Renal cortex interstitium (tissue), 15 donors: ENCODE measurements at places on chromosomes 12 and 14. TPM values are rescaled to one million over a fixed set of nuclear protein-coding genes. Genes with fewer than 3 reads are reported as not detected.

DNA sequence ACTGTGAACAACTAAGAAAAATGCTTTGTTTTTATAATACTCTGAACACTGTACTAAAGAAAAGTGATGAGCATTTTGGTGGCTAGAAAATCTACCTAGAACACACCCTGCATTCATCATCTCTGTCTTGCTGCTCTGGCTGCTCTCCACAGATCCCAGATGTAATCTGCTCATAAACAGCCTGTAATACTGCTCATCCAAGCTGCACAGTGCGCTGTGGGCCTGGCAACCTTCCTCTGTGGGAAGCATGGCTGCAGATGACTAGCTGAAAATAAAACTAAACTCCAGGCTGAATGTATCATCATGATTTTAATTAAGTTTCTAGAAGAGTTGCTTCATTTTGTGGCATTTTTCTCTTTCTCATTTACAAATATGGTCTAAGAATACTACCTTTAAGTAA, 200.7 kb downstream of the SLC2A13 start:
- DNase-seq, result no peak

- no peak for DNase-seq
These were observed 49.2 kb upstream of the PRICKLE1 start for GRCh38 chr12:42638697-42639096.

Gene DENR
- polyA plus RNA-seq, result 99.2 TPM

Gene KRT86
- not detected for polyA plus RNA-seq

Gene RAB15
- polyA plus RNA-seq, result 20.8 TPM

Gene TBPL2
- polyA plus RNA-seq, result 0.12 TPM

GRCh38 chr14:90697577-90698206, 118.5 kb downstream of the TTC7B start:
- peak; percentile 65 for DNase-seq

GRCh38 chr14:105381446-105382342, 16.6 kb upstream of the TEX22 start:
- no peak for DNase-seq

DNA sequence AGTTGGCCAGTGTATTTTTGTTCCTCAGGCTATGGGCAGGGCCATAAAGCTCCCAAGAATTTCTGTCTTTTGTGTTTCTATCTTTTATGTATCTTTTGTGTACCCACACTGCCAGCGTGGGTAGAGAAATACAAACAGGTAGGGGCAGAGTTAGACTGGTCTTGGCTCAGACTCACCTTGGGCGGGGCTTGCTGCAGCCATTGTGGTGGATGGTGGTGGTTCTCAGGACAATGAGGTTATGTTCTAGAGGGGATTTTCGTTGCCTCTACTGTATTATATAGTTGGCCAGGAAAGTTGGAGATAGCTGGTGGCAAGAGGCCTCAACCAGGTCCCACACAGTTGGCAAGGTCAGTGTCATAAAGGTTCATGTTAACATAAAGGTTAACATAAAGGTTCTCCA, 977.5 kb upstream of the LRFN5 start:
- DNase-seq, result no peak

- no peak for DNase-seq
These were observed 171.8 kb upstream of the PWP1 start for GRCh38 chr12:107513636-107514400.

- no peak for DNase-seq
These were observed 59.3 kb upstream of the SLC24A4 start for GRCh38 chr14:92263681-92264080.

DNA sequence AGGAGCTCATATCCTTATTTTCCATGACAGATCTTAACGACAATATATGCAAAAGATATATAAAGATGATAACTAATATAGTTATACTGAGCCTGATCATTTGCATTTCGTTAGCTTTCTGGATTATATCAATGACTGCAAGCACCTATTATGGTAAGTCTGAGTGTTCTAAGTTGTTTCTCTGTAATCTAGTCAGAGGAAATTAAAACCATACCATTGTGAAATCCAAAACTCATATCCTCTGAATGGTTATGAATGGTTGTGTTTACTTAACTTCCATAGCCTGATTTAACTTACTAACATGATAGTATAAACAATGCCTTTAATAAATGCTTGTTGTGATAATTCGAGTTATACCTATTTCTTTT, 760 bp downstream of the TMEM19 start:
- DNase-seq, result no peak
